Activated CD4-positive, alpha-beta memory T cell treated with anti-CD3 and anti-CD28 coated beads, Interleukin-2, amount 10 ng/mL, durations not matched to agents 7 days and 5 days (primary cell): ENCODE measurements at places on chromosomes 13 and 19. TPM values are rescaled to one million over a fixed set of nuclear protein-coding genes. Genes with fewer than 3 reads are reported as not detected.

DNA sequence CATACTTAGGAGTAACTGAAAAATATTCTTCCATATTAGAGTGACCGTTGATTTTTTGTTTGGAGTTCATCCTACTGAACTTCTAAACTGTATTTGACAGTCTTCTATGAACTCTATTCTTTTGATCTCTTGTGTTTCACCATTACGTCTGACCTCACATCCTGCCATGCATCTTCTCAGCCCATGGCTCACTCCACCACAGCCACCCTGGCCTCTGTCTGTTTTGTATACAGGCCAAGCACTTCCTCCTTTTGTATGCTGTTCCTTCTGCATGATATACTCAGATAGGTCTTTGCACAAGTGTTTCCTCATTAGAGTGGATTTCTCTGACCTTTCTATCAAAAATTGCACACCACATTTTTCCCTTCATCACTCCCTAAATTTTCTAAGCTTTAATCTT is 119.9 kb downstream of the MAB21L1 start:
- H3K36me3 ChIP-seq, result no peaks in the 10 kb centered on the region
- no peaks in the 10 kb centered on the region for H3K4me1 ChIP-seq
- H3K4me3 ChIP-seq, result no peak overlapping the region
- no peak for DNase-seq
- no peak overlapping the region for H3K27ac ChIP-seq

The RFX2 gene
- total RNA-seq, result 10.4 TPM

The IGFL1 gene
- total RNA-seq, result not detected

GRCh38 chr13:98328511-98328910 is 151.4 kb upstream of the RNF113B start:
- H3K27ac ChIP-seq, result no peak overlapping the region
- DNase-seq, result no peak
- H3K4me3 ChIP-seq, result no peak overlapping the region
- no peaks in the 10 kb centered on the region for H3K36me3 ChIP-seq
- H3K27me3 ChIP-seq, result peaks cover 7% of the 10 kb centered on the region
- H3K4me1 ChIP-seq, result no peaks in the 10 kb centered on the region

- peaks cover 2% of the 10 kb centered on the region for H3K4me1 ChIP-seq
- no peak for DNase-seq
- no peaks in the 10 kb centered on the region for H3K36me3 ChIP-seq
- H3K4me3 ChIP-seq, result no peak within 1 kb of the TSS
Observed at GRCh38 chr19:5839065-5840017, at the start of gene FUT6. Gene FUT6 (minus strand): TSS chr19:5839702. CDS start chr19:5832567, 7,135 bp downstream.

- peaks cover 20% of the 10 kb centered on the region for H3K27me3 ChIP-seq
- H3K4me1 ChIP-seq, result peaks cover 38% of the 10 kb centered on the region
- H3K36me3 ChIP-seq, result no peaks in the 10 kb centered on the region
- H3K27ac ChIP-seq, result peak overlapping the region; percentile 56
Observed at GRCh38 chr19:51158474-51159129, 16.5 kb downstream of the SIGLEC7 start.

GRCh38 chr13:78598966-78599644 is 4.2 kb downstream of the POU4F1 start:
- H3K4me3 ChIP-seq, result no peak overlapping the region
- H3K36me3 ChIP-seq, result peaks cover 14% of the 10 kb centered on the region
- H3K4me1 ChIP-seq, result peaks cover 25% of the 10 kb centered on the region
- no peak for DNase-seq
- peaks cover 82% of the 10 kb centered on the region for H3K27me3 ChIP-seq
- no peak overlapping the region for H3K27ac ChIP-seq

DNA sequence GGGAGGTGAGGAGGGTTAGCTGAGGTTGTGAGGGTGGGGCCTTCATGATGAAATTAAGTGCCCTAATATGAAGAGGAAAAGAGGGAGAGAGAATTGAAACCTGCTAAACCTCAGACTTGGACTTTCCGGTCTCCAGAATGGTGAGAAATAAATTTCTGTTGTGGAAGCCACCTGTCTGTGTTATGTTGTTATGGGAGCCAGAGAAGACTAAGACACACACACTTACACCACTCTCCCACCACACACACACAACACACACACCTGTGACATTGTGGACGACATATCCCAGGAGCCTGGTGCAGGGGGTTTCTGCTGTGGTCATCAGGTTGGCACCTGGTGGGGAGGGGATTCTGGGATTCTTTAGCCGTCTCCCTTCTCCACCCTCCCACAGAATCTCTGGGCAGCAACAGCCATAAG is 14.0 kb downstream of the KLK4 start:
- no peaks in the 10 kb centered on the region for H3K4me1 ChIP-seq
- no peak overlapping the region for H3K4me3 ChIP-seq
- peaks cover 7% of the 10 kb centered on the region for H3K27me3 ChIP-seq
- H3K36me3 ChIP-seq, result no peaks in the 10 kb centered on the region

GRCh38 chr13:31361673-31362072 is 161.9 kb downstream of the B3GLCT start:
- no peaks in the 10 kb centered on the region for H3K27me3 ChIP-seq
- no peak overlapping the region for H3K27ac ChIP-seq
- H3K4me3 ChIP-seq, result no peak overlapping the region
- H3K36me3 ChIP-seq, result no peaks in the 10 kb centered on the region
- H3K4me1 ChIP-seq, result no peaks in the 10 kb centered on the region

- peak overlapping the region; percentile 99 for H3K27ac ChIP-seq
- peaks cover 44% of the 10 kb centered on the region for H3K36me3 ChIP-seq
- H3K4me1 ChIP-seq, result peaks cover 53% of the 10 kb centered on the region
- H3K4me3 ChIP-seq, result peak overlapping the region; percentile 100
Observed at GRCh38 chr19:12611361-12611699, 610 bp downstream of the ZNF791 start.
